EH (cell line): ENCODE measurements at places on chromosomes 7 and 10.

DNA sequence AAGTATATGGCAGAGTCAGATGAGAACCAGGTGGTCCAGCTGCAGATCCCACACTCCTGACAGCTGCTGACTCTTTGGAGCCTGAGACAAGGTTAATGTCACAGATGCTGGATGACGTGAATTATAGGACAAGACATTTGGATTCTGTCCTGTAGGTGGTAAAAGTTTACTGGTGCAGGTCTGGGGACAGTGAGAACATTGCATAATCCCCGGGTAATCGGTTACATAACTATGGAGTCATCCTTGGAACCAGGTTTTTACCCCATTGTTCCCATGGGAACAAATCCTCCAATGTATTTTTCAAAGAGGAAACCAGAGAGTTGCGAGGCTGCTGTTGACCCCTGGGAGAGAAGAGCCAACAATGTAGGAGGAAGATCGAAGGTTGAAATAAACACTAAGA lies 27.5 kb upstream of the ZCCHC24 start:
- peak; percentile 32 for DNase-seq

GRCh38 chr10:59098831-59099452 lies 77.5 kb upstream of the PHYHIPL start:
- DNase-seq: peak; percentile 49

DNA sequence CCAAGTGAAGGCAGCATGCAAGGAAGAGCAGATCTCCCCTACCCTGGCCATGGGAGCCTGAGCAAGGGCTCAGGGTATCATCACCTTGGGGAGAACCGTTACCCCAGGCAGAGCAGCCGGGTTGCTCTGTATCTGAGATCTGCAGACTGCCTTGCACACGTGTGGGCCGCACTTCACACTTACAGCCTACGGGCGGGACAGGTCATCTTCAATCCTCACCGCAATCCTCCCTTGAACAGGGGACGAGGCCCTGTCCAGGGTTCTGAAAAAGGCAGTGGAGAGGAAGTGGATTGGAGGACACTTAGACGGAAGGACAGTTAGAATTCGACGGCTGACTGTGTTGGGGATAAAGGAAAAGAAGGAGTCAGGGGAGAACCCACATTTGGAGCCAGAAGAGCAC lies 51.4 kb downstream of the NPS start:
- no peak for DNase-seq

DNA sequence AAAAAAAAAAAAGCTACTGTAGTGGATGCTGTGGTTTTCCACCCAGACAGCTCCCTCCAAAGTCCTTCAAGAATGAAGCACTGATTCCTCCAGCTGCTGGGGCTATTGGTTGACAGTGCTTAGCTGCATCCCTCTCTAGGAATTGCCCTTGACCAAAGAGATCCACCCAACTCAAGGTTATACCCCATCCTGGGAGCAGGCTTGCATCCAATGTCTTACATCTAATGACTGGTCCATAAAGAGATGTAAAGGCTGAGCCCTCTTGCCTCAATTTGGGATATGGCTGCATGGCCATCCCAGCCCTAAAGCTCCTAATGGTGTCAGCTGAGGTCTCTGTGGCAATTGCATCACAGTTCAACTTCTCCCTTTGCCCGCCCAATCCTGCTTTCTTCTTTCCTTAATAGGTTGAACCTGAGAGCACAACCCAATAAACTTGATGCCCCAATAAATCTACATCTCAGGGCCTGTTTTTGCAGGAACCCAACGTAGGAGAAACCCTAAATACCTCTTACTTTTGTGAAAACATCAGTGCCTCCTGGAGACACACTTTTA lies 4.4 kb downstream of the GPR37 start:
- DNase-seq: no peak

DNA sequence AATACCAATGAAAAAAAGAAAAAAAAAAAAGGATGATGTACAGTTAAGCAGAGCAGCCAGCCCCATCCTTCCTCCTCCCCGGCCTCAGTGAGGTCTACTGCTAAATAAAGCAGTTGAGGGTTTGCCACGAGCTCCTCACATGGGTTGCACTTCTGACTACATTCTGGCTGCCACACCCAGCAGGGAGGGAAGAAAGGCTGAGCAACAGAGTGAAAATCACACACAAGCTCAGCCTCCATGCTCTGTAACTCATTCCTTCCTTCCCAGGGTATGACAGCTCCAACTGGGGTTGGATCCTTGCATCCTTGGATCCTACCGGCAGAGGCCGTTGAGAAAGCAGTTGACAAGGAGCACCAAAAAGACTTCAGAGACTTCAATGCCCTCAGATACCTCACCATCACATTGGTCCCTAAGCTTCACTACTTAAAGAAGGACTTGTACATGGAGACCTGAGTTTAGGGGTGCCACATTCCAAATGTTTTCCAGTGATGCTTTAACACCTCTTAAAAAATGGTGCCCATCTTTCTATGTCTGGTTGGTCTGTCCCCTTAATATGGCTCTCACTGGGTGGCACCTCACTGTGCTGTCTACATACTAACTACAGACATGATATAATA lies 52.9 kb upstream of the PIK3CG start:
- no peak for DNase-seq

DNA sequence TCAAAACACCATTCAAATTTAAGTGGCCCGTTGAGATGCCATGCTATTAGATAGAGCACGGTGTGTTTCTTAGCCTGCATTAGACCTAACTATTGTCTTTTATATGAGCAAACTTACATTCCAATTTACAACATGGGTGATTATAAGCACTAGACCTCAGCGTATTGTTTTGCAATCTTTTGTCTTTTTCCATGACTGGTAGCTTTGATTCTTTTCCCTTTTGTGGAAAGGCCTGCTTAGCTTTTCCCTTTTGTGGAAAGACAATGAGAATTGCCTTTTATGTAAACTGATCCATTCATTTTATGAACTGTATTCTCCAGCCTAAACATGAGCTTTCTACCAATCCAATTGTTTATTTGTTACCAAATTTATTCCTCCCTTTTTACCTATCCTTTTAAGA lies 823.1 kb downstream of the CCSER2 start:
- no peak for DNase-seq

DNA sequence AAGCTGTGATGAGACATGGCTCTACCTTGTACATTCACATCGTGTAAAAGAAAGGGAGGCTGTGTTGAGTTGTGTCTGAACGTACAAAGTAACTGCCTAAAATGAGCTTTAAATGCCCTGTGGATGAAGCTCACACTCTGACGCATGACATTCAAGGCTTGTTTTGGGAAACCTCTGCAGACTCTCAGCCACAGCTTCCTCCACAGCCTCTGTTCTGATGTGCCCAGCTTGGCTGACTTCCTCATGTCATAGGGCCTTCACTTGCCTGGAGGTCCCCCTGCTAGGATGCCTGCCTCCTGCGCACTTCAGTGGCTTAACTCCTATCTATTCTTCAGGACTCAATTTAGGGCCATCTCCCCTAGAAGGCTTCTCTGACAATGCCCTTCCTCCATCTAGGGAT lies 230.0 kb upstream of the HABP2 start:
- DNase-seq: no peak

DNA sequence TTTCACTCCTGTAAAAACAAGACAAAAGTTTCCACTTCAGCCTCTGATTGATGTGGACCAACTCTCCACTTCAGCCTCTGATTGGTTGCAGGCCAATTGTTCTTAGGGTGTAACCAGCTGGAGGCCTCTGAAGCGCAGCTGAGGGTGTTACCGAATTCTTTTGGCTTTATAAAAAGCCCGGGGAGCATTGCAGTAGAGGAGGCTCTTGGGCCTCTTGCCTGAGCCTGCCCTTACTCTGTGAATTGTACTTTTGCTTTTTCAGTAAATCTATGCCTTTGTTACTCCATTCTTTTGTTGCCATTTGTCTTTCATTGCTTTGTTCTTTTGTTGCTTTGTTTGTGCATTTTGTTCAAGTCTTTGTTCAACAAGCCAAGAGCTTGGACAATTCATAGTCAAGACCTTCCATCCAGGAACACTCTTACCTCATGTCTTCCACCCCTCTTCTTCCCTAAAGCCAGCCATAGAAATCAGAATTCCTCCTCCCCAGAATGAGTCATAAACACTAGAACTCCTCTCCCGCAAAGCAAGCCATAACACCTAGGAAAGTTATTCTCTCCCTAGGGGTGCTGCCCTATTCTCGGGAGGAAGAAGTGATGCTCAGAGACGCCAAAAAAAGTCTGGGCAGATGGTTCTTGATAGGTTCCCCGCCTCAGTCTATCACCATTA lies 53.5 kb upstream of the ARMC3 start:
- DNase-seq: no peak

- no peak for DNase-seq
These were observed 1086.0 kb downstream of the SORCS3 start for GRCh38 chr10:105727131-105727530.

- DNase-seq: no peak
These were observed 183.1 kb upstream of the PRSS58 start for GRCh38 chr7:142440906-142441411.

- DNase-seq: no peak
These were observed 107.6 kb downstream of the VIPR2 start for GRCh38 chr7:159036916-159037605.

- peak; percentile 86 for DNase-seq
These were observed 286.9 kb downstream of the PTEN start for GRCh38 chr10:88150339-88150738.

GRCh38 chr7:25359471-25360059 lies 131.3 kb upstream of the NPVF start:
- no peak for DNase-seq

- no peak for DNase-seq
These were observed 22.0 kb downstream of the STEAP1B start for GRCh38 chr7:22477876-22478450.

DNA sequence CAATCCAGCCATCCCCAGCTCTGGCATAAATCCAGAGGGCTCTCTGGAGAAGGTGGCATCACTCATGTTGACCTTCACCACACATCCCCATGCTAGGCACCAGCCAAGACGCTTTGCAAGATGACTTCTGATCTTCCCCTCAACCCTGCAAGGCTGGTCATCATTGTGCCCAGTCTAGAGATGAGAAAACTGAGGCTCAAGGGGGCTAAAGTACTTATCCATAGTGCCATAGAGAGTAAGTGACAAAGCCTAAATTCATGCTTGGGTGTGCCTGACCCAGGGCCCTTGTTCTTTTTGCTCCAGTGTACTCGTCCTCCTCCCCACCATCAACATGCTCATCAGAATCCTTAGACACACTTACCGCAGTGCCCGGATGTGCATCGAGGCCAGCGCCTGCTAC lies 1.7 kb upstream of the C10orf105 start:
- no peak for DNase-seq

DNA sequence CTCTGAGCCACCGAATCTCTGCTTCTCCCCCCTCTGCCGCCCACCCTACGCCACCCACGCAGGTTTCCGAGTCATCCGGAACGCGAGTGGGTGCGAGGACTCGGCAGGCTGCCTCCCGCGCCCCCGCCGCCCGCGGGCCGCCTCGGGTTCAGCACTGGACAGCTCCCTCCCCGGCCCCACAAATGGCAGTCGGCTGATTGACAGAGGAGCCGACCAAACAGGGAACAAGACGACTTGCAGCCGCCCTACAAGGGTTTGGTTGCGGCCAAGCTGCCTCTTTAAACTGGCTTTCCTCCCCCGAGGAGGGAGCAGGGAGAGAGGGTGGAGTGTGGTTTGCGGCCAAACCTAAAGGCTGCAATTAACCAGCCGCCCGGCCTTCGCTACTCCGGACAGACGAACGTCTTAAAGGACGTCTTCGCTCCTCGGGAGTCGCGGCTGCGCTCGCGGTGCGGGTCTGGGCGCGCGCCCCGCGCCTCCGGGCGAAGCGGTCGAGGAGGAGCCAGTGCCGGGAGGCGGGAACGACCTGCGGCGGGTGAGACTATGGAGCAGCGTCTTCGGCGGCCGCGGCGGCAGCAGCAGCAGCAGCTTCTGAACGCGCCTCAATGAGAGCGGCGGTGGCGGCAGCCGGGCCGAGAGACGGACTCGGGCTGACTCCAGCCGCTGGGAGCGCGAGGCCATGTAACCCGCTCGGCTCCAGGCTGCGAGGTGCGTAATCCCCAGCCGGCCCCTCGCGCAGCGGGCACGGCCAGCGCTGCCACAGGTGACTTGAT lies at the start of gene GPR158:
GPR158 (plus strand) TSS at position 541 of the 770 bp plus-strand sequence. CDS start 420 bp downstream, outside the sequence.
- DNase-seq: peak; percentile 84

DNA sequence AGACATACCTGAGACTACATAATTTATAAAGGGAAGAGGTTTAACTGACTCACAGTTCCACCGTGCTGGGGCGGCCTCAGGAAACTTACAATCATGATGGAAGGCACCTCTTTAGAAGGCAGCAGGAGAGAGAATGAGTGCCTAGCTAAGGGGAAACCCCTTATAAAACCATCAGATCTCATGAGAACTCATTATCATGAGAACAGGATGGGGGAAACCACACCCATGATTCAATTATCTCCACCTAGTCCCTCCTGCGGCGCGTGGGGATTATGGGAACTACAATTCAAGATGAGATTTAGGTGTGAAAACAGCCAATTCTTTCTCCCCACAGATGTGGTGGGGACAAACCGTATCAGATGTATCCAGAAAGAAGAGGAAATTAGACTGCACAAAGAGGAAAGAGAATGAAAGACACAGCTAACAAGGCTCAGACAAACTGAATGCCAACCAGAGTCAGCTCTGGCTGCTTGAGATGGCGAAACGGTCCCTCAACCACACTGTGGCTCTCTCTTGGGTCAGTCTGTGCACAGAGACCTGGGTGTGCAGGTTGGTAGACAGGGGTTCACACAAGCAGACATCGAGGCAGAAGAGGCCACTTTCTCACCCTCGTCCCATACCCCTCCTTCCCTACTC lies 375.6 kb downstream of the SFMBT2 start:
- DNase-seq: no peak

- DNase-seq: peak; percentile 81
These were observed 202.3 kb upstream of the KLF6 start for GRCh38 chr10:3987143-3987974.

DNA sequence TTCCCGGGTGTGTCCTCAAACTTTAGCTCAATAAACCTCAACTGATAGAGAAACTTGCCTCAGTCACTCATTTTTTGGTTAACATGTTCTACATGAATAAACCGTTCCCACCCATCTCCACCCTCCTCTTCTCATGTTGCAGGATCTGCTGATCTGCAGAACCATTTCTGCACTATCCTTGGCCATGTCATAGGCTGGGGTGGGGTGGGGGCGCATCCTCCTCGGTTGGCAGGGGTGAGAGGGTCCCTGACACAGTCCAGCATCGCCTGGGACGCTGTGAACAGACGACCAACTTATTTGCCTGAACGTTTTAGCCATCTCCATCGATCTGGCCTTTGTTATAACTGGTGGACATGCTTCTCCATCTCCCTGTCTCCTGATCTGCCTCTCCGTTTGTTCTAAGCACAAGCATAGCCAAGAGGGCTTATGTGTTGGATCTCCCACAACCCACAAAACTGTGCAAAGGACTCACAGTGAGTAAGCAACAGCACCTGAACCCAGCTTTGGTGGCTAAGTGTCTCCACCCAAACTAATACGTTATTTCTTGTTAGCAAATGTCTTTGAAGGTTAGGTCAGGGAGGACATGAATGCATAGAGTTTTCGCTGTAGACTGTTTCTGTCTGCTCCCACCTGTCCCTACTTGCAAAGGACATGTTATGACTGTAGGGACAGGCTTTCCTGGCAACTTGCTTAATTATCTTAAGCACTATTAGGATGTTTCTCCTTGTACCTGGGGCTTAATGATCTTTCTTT lies 51.7 kb downstream of the PRKCQ start:
- no peak for DNase-seq

GRCh38 chr10:28326516-28327490 lies 23.9 kb upstream of the MPP7 start:
- peak; percentile 60 for DNase-seq
